ENCODE measurements at places on chromosomes 1 and 21.

DNA sequence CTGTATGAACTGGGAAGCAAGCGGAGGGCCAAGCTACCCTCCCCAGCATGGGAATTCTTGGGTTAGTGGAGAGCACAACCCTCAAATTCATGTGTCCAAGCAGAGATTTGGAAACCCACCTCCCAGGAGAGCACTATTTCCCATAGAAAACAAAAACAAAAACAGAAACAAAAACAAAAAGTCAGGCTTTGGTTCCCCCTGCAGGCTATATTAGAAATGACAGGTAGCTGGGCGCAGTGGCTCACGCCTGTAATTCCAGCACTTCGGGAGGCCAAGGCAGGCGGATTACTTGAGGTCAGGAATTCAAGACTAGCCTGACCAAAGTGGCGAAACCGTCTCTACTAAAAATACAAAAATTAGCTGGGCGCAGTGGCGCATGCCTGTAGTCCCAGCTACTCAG lies 10.8 kb downstream of the MINDY1 start:
- H3K27ac ChIP-seq: no peak overlapping the region
- H3K4me3 ChIP-seq: no peak overlapping the region
- H3K27me3 ChIP-seq: no peaks in the 10 kb centered on the region
- H3K36me3 ChIP-seq: peaks cover 7% of the 10 kb centered on the region
- DNase-seq: peak; percentile 66
- H3K4me1 ChIP-seq: no peaks in the 10 kb centered on the region

DNA sequence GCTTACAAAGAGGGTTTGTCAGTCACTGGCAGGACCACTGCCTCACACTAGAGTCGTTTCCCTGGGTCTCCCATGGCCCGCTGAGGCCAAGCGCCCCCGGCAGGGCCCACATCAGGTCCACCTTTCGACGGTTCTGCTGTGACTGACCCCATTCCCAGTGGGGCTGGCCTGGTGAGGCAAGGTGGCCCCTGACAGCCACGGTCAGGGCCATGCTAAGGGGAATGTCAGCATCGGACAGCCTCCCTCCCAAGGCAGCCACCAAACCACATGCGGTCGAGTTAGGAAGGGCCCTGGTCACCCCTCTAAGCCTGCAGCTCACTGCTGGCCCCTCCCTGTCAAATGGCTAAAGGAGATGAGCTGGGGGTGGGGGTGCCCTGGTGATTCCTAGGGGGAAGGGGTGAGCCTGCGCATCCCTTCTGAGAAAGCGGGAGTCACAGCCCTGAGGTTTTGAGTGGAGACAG lies 2.9 kb upstream of the KIF17 start:
- DNase-seq: peak; percentile 39
- no peak overlapping the region for H3K4me3 ChIP-seq
- no peak overlapping the region for H3K27ac ChIP-seq
- H3K27me3 ChIP-seq: no peaks in the 10 kb centered on the region

- H3K4me3 ChIP-seq: peak overlapping the region; percentile 66
- H3K27ac ChIP-seq: no peak overlapping the region
- no peaks in the 10 kb centered on the region for H3K27me3 ChIP-seq
- DNase-seq: peak; percentile 87
These were observed 483 bp downstream of the UBQLN4 start for GRCh38 chr1:156052862-156053767.

DNA sequence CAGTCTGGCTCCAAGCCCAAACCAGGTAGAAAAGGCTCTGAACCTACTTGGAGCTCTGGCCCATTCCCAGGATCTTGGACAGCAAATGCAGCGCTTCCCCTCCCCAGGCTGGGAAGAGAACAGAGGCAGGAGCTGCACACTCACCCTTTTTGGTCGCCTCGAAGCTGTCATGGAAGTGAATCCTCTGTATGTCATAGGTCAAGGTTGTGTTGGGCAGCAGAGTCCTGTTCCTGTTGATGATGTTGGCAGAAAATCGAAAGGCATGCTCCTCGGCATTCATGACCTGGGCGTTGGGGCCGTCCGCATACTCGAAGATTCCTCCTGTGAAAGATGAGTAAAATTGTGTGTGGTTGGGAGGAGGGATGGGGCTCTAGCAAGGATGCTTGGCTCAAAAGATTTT lies 143.5 kb downstream of the GRIK3 start:
- H3K27ac ChIP-seq: no peak overlapping the region
- H3K4me3 ChIP-seq: no peak overlapping the region
- no peaks in the 10 kb centered on the region for H3K36me3 ChIP-seq
- H3K4me1 ChIP-seq: no peaks in the 10 kb centered on the region
- no peaks in the 10 kb centered on the region for H3K27me3 ChIP-seq

DNA sequence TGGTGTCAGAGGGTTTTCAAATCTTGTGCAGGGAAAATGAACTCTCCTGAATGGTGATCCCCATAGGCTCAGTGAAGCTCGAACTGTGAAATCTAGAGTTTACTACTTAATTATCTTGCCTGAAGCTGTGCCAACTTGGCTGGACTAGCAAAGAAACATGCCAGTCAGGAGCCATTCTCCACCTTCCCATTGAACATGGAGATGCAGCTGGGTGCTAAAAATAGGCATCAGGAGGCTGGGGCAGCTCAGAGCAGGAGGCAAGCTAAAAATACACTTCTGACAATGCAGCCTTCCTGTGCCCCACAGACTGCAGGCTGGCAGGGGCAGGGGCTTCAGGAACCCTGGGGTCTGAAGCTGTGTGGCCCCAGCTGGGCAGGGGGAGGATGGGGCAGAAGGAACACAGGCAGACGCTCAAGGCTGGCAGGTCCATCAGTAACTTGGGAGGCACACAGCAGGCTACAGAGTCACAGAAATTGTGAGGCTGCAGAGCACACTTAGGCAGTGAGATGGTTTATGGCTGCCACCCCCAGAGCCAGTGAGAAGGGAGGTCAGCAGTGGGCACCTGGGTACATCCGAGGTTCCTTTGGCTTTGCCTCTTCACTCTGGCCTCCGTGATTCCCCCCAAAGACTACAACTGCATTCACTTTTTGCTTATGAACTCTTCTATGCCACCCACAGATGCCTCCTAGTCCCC lies 155.4 kb upstream of the KCND3 start:
- no peak overlapping the region for H3K4me3 ChIP-seq
- no peaks in the 10 kb centered on the region for H3K27me3 ChIP-seq
- H3K36me3 ChIP-seq: no peaks in the 10 kb centered on the region
- DNase-seq: no peak

- H3K27ac ChIP-seq: no peak overlapping the region
- H3K36me3 ChIP-seq: no peaks in the 10 kb centered on the region
- H3K4me1 ChIP-seq: no peaks in the 10 kb centered on the region
- DNase-seq: no peak
These were observed 201.5 kb upstream of the COL11A1 start for GRCh38 chr1:103309786-103310185.

DNA sequence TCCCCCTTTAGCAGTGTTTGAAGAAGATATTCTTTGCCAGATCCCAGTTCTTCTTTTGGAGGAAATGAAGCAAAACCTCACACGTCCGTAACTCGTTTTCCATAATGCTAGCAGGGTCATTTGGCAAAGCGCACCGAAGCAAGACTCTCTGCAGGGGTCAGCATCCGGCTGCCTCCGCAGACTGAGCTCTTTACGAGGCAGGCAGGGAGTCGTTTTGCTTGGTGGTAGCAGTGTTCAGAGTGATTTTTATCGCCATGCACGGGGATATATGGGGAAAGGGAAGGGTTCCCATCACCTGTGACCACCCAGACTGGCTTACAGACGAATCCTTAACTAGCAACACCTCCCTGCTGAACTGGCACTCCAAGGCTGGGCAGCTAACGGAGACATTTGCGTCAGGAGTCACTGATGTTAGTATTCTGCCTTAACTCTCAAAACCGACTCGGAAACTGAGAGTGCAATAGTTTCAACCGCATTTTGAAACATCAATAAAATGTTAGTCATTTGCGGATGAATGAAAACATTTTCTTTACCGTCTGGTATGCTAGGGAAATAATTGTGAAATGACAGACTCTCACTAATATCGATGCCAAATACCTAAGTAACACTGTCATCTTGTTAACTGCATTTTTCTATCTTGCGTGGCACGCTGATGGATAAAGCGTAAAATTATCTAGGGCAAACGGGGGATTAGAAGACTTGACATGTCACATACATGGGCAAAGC lies 2.2 kb upstream of the NEGR1 start:
- no peaks in the 10 kb centered on the region for H3K27me3 ChIP-seq
- DNase-seq: peak; percentile 76
- peak overlapping the region; percentile 81 for H3K4me3 ChIP-seq
- no peaks in the 10 kb centered on the region for H3K36me3 ChIP-seq

DNA sequence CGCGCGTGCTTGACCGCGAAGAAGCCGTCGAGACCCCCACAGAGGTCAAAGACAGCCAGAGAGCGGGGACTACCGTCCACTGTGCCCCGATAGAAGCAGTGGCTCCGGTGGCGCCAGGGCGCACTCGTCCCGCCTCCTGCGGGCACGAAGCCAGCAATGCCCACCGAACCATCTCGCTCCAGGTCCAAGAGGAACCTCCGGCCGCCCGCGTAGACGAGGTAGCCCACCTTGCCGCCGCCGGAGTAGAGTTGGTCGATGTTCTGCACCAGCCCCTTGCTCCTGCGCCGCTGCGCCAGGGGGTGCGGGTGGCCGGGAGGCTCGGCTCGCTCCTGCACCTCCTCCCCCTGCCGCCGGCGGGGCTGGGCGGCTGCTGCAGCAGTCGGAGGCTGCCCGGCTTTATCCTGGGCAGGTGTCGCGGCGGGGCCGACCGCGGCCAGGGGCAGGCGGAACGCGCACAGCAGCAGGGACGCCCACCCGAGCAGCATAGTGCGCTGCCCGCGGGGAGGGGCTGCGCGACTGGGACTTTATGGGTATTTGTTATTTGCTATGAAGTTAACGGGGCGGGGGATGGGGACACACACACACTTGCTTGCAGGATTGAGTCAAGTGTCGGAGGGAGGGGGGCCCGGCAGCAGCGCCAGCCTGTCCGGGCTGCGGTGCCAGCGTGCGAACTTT lies 844 bp downstream of the ADAMTS5 start:
- no peaks in the 10 kb centered on the region for H3K27me3 ChIP-seq
- no peaks in the 10 kb centered on the region for H3K36me3 ChIP-seq
- peak; percentile 44 for DNase-seq
- H3K27ac ChIP-seq: no peak overlapping the region
- H3K4me1 ChIP-seq: peaks cover 3% of the 10 kb centered on the region

DNA sequence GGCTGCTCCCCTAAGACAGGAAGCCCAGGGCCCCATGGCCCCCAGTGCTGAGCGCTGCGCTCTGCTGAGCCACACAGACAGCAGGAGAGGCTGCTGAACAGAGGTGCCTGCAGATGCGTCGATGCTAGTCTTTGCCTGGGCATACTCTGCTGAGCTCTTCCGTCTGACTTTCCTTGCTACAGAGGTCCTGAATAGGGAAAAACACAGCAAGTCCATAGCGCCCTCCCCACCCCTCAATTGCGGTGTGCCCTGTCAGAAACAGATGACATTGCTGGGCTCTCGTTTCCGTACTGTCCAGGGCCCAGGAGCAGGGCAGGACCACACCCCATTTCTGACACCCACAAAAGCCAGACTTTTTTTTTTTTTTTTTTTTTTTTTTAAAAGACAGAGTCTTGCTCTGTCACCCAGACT lies 252.5 kb downstream of the SDCCAG8 start:
- peaks cover 6% of the 10 kb centered on the region for H3K36me3 ChIP-seq
- DNase-seq: no peak
- H3K27ac ChIP-seq: no peak overlapping the region
- no peak overlapping the region for H3K4me3 ChIP-seq

GRCh38 chr1:33273406-33273805 lies 17.1 kb downstream of the ZNF362 start:
- H3K27ac ChIP-seq: peak overlapping the region; percentile 28
- H3K4me3 ChIP-seq: no peak overlapping the region
- peaks cover 6% of the 10 kb centered on the region for H3K4me1 ChIP-seq
- DNase-seq: peak; percentile 30
- no peaks in the 10 kb centered on the region for H3K36me3 ChIP-seq
- no peaks in the 10 kb centered on the region for H3K27me3 ChIP-seq

- no peaks in the 10 kb centered on the region for H3K36me3 ChIP-seq
- no peaks in the 10 kb centered on the region for H3K27me3 ChIP-seq
- no peak overlapping the region for H3K27ac ChIP-seq
- DNase-seq: no peak
- H3K4me1 ChIP-seq: no peaks in the 10 kb centered on the region
These were observed 185.9 kb upstream of the EDN2 start for GRCh38 chr1:41670217-41670957.

- H3K27me3 ChIP-seq: no peaks in the 10 kb centered on the region
- no peak overlapping the region for H3K4me3 ChIP-seq
- no peak overlapping the region for H3K27ac ChIP-seq
These were observed 29.4 kb upstream of the RNPC3 start for GRCh38 chr1:103496014-103496635.

DNA sequence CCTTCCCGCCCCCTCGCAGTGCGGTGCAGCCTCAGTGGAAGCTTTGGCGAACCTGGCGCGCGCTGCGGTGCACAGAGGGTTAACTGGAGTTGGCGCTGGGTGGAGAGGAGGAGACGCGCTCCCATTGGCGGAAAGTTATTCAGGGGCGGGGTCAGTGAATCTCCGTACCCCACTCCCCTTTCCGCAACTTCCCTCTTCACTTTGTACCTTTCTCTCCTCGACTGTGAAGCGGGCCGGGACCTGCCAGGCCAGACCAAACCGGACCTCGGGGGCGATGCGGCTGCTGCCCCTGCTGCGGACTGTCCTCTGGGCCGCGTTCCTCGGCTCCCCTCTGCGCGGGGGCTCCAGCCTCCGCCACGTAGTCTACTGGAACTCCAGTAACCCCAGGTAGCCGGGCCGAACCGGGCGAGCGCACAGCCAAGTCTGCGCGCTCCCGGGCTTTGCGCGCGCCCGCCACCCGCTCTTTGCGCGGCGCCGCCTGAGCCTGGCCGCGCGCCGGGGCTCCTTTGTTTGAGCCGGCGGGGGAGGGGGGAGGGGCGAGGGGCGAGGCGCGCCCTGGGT lies at the start of gene EFNA4:
Gene EFNA4, plus strand, starts transcription at position 191 of the 561 bp plus-strand sequence. Its CDS starts 84 bp downstream, at position 275.
- H3K27ac ChIP-seq: no peak within 1 kb of the TSS
- H3K27me3 ChIP-seq: no peaks in the 10 kb centered on the region
- no peaks in the 10 kb centered on the region for H3K4me1 ChIP-seq
- H3K36me3 ChIP-seq: no peaks in the 10 kb centered on the region
- peak; percentile 92 for DNase-seq

GRCh38 chr1:115067161-115067859 lies 22.0 kb downstream of the TSPAN2 start:
- no peaks in the 10 kb centered on the region for H3K27me3 ChIP-seq
- peak; percentile 67 for DNase-seq
- no peaks in the 10 kb centered on the region for H3K36me3 ChIP-seq
- H3K4me3 ChIP-seq: no peak overlapping the region
- H3K4me1 ChIP-seq: no peaks in the 10 kb centered on the region

- no peak overlapping the region for H3K27ac ChIP-seq
- H3K36me3 ChIP-seq: no peaks in the 10 kb centered on the region
- no peak overlapping the region for H3K4me3 ChIP-seq
- H3K4me1 ChIP-seq: no peaks in the 10 kb centered on the region
- H3K27me3 ChIP-seq: no peaks in the 10 kb centered on the region
These were observed 65.9 kb downstream of the TM2D1 start for GRCh38 chr1:61659061-61659460.

Data from aorta (tissue), 5 donors.